ENCODE measurements at places on chromosomes 4 and X.

- no peak for DNase-seq
These were observed 1147.1 kb downstream of the STIM2 start for GRCh38 chr4:28007693-28008092.

- DNase-seq, result no peak
These were observed 10.2 kb downstream of the DUSP9 start for GRCh38 chrX:153657161-153657560.

DNA sequence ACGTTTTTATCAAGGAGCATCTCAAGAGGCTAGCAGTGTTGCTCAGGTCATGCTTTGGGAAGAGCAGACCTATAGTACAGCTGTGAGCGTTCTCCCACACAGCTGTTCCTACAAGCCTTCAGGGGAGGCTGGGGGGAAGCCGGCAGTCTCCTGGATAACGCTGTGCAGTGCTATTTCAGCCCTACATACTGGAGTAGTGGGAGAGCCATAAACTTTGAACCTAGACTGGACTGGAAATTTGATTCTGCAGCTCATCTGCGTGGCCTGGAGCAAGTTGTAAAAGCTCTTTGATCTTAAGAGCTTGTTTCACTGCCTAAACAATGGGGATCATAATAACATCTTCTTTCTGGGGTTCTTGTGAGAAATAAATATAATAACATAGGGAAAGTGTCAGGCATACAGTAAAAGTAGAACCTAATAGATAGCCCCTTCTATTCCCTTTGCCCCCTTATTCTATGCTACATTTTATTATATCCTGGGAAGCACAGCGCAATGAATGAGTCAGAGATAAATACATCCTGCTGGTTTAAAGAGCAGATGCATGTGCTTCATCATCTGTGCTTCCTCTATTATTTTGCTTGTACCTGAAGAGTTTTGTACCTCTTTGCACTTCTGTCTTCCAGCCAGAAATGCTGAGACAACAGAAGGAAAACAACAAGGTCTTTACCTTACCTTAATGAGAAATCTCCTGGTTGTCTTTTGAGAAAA lies 14.7 kb upstream of the AMBN start:
- DNase-seq, result no peak

DNA sequence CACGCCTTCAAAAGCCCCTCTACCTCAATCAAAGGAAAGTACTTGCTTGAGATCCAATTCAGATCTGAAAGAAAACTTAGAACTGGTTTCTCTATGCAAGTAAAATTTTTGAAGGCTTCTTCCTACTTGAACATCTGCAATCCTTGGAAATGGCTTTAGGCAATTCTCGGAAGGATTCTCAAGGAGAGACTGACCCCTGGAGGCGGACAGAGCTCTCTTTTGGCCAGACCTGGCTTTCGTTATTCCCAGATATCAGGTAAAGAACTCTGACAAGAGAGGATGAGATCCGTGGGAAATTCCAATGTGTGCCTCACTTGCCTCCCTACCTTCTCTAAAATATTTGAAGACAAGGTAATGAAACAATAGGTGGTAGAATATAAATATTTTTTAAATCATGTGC lies 670.3 kb upstream of the FAM241A start:
- peak; percentile 26 for DNase-seq

DNA sequence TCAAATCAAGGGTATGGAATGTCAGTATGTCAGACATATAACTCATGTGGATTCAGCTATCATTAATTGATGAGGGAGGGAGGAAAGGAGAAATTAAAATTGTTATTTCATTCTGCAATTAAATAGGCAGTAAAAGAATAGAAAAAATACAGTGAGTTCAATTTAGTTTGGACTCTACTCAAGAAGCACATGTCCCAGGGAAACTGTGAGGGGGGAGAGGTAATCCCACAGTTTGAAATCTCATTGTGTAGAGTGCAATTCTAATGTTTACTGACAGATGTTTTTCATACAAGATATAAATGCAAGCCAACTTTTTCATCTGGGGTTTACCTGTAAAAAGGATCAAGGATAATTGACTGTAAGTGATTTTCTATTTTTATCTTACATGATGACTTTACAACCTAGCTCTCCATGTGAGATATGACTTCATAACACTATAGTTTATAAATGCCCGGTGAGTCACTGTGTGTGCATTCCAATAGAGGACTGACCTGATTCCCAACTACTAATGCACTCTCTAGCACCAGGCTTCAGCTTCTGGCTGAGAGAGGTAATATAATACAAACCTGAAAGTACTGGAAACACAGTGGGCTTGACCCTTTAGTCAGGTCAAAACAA lies 35.2 kb upstream of the SCD5 start:
- DNase-seq, result peak; percentile 57
